ENCODE measurements at places on chromosomes 2 and 18. TPM values are rescaled to one million over a fixed set of nuclear protein-coding genes. Genes with fewer than 3 reads are reported as not detected.

DNA sequence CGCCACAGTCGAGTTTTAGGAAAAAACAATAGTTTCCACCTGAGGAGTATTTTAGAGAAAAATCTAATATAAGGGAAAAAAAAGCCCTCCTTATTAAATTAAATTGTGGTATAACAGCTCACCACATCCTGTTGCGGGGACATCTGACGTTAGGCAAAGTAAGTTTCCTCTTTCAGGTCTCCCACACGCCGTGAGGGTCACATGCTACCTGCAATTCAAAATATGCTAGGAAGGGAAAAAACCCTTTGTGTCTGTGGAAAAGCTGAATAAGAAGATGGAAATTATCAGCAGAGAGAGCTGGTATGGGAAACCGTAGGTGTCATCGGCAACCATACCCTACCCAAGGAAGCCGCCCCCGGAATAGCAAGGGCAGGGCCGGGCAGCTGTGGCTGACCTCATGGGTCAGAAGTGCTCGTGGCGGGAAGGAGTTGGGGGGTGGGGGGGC lies 128.0 kb downstream of the NFATC1 start:
- no peak overlapping the region for H3K4me3 ChIP-seq
- H3K4me1 ChIP-seq, result no peaks in the 10 kb centered on the region
- H3K27me3 ChIP-seq, result no peaks in the 10 kb centered on the region
- H3K27ac ChIP-seq, result no peak overlapping the region
- H3K36me3 ChIP-seq, result no peaks in the 10 kb centered on the region

- H3K4me3 ChIP-seq, result no peak overlapping the region
- no peak overlapping the region for H3K27ac ChIP-seq
Measured at GRCh38 chr2:9993488-9994165, 42.1 kb downstream of the GRHL1 start.

- no peaks in the 10 kb centered on the region for H3K36me3 ChIP-seq
- H3K4me3 ChIP-seq, result no peak overlapping the region
- no peaks in the 10 kb centered on the region for H3K27me3 ChIP-seq
- no peak for DNase-seq
- H3K27ac ChIP-seq, result no peak overlapping the region
Measured at GRCh38 chr2:219563271-219563928, 7.9 kb downstream of the OBSL1 start.

DNA sequence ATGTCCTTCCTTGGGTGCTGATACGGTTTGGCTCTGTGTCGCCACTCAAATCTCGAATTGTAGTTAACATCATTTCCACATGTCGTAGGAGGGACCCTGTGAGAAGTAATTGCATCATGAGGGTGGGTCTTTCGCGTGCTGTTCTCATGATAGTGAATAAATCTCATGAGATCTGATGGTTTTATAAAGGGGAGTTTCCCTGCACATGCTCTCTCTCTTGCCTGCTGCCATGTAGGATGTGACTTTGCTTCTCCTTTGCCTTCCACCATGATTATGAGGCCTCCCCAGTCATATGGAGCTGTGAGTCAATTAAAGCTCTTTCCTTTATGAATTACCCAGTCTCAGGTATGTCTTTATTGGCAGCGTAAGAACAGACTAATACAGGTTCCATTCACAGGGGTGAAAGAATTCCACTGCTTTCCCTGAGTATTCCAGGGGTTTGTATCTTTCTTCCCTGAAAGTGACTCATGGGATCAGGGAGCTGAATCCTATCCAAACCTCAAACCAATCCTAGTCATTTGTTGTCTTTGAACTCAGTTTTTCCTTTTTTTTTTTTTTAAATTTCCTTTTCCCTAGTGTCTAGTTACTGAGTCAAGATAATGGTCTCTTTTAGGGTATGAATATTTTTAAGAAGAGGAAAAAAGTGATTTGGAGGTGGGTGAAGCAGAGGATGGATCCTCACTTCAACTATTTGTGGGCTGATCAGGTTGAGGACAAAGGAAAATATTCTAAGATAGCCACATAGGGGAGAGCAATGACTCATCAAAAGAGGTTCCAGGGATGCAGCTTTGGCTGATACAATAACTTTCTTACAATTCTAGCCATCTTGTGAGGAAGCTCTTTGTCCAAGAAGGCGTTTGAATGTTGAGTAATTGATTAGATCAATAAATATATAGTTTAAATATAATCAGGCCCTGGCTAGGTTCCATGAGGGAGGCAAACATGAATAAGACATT lies 19.5 kb upstream of the KCNE4 start:
- no peak overlapping the region for H3K27ac ChIP-seq
- no peaks in the 10 kb centered on the region for H3K27me3 ChIP-seq
- DNase-seq, result no peak
- H3K4me3 ChIP-seq, result no peak overlapping the region
- H3K4me1 ChIP-seq, result no peaks in the 10 kb centered on the region
- H3K36me3 ChIP-seq, result no peaks in the 10 kb centered on the region

DNA sequence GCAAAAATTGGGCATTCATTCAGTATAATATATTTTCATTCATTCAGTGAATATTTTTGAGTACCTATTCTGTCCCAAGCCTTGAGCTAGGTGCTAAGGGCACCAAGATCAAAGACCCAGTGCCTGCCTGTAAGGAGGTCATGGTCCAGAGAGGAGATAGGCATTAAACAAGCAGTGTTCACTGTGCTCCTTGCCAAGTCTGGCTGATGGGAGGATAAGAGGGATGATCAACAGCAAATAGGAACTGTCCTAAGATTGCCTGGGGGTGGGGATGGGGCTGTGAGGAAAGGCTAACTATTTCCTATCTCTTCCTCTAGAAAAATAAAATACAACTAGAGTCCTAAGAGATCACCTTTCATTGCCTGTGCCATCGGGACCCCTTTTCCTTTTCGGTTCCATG lies 60.4 kb downstream of the SETBP1 start:
- H3K4me1 ChIP-seq, result no peaks in the 10 kb centered on the region
- no peaks in the 10 kb centered on the region for H3K27me3 ChIP-seq
- H3K27ac ChIP-seq, result no peak overlapping the region
- no peak for DNase-seq
- no peak overlapping the region for H3K4me3 ChIP-seq

DNA sequence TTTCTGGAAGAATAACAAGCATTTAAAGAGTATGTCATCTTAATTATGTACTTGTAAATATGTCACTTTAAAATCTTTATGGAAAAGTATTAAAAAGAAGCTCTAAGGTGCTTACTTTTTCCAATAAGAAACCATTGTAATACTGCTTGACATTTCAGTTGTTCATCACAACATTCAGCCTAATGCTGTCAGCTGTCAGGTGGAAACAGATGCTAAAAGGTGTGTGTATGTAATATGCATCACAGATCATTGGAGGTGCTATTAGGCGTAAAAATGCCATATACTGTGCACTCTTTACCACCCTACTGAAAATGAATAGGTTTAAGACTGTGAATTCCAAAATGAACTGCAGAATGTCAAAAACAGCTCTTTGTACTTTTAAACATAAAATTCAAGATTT lies 40.3 kb downstream of the METTL8 start:
- no peaks in the 10 kb centered on the region for H3K36me3 ChIP-seq
- no peaks in the 10 kb centered on the region for H3K27me3 ChIP-seq
- DNase-seq, result no peak
- no peaks in the 10 kb centered on the region for H3K4me1 ChIP-seq
- no peak overlapping the region for H3K27ac ChIP-seq

Gene ACVR1
- 12.4 TPM for total RNA-seq

Gene TRIP12
- total RNA-seq, result 96.6 TPM

Gene ASB18
- total RNA-seq, result not detected

Gene SIX2
- not detected for total RNA-seq

Data from right lobe of liver (tissue), 6 donors.